Left lobe of liver (tissue), 2 donors: ENCODE measurements at places on chromosomes 5 and 9.

DNA sequence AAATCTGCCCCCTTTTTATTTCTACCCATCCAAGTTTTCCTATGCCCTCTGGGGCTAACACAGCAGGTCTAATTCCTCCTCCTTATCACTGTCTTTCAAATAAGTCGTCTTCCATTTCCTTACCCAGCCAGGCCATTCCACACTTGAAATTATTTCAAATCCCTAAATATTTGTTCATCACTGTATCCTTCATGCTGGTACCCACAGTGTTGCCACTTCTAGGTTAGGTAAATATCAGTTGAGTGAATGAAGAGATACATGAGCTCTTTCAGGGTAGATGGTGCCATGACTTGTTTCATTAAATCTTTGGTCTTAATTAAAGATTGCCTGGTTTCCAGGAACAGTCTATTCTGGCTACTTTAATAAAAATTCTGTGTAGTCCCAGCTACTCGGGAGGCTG, 35.6 kb upstream of the ADRA1B start:
- DNase-seq = no peak

- no peak for DNase-seq
Observed at GRCh38 chr9:89440548-89440947, 57.4 kb downstream of the SEMA4D start.

GRCh38 chr5:152400846-152401245, 4.2 kb downstream of the NMUR2 start:
- DNase-seq = no peak

DNA sequence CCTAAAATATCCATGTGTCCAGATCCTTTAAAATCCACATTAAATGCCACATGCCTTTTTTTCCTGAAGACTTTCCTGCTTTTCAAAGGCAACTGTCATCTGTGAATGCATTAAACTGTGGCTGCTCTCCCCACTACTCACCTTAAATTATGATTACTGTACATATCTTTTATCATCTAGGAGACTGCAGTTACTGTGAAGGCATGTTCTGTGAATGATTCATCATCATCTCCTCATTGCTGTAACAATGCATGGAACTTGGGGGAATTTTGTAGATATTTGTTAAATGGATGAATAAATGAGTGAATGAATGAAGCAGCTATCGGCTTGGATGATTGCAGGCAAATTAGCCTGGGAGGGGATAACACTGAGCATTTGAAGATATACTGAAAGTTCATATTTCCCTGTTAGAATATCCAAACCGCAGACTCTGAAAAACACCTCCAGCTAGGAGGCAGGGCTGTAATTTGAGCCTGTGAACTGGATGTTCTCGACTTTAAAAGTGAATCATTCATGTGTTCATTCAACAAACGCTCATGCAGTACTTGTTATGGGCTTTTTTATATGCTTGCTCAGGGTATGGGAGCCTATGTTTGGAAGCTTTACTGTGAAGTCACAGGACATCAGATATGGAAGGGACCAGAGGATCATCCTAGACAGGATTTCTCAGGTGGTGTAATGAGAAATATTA, 519.2 kb downstream of the KIF4B start:
- no peak for DNase-seq

DNA sequence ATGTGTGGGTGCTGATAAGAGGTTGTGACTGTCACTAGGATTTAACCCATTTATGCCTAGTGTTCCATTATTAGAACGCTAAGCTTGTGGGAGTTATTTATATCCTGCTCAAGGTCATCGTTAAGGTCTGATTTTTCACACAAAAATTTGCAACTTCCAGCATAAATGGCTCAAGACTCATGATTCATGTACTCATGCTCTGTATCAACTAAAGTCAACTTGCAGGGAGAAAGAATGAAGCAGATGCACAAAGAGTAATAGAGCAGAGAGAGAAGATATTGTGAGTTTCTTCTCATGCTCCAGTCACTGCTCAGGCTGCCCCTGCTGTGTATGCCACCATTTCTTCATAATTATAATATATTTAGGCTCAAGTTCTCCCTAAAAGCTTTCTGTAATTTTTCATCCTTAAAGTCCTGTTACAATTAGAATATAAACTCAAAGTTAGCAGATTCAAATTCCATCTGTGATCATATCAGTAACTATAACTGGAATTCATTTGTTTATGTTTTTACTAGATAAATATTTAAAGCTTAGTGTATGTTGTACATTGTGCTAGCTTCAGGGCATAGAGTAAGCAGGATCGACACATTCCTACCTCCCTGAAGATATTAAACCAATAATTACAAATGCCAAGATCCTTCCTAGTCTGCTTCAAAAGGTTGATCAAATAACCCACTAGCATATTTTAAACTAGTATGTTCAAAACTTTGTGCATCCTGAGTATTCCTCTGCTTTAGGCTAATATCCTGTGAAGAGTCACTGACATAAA, 136.7 kb downstream of the NUDT12 start:
- DNase-seq = no peak

- DNase-seq = no peak
Observed at GRCh38 chr9:34503406-34503805, 19.4 kb downstream of the ENHO start.

- DNase-seq = no peak
Observed at GRCh38 chr9:73683862-73684591, 532.4 kb downstream of the ANXA1 start.

GRCh38 chr5:51397996-51398395, 14.7 kb downstream of the ISL1 start:
- DNase-seq = no peak

DNA sequence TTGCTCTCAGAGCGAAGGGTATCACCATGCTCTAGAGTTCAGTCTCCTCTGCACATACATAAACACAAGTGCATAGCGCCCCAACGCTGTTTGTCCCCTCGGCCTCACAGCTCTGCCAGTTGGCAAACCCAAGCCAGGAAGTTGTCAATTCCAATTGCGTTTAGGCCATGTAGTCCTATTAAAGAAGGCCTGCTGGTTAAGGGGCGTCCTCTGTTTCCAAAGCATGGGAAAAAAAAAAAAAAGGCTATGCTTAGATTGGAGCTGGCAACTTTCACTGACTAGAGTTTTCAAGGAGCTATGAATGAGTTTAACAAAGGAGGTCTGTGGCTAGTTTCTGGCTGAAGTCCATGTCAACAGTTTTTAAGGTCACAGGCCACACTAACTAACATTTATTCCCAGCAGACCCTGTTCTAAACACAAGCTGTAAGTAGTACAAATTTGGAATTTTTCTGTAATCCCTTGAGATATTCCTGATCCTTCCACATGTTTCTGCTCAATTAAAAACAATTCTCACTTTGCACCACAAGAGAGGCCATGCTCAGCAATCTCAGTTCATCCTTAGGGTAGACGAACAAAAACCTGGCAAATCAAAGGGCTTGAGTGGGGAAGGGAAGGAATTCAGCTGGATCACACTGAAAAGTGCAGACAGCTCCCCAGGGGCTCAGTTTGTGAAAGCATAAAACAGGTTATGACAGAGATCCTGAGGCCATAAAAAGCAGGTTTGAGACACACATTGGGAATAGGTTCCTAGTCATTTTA, 187.7 kb downstream of the DENND1A start:
- DNase-seq = peak; percentile 67

GRCh38 chr5:95083606-95084005, 201.3 kb downstream of the MCTP1 start:
- no peak for DNase-seq
